ENCODE measurements at places on chromosomes 4 and X. TPM values are rescaled to one million over a fixed set of nuclear protein-coding genes. Genes with fewer than 3 reads are reported as not detected.

CENPVL2 gene
- total RNA-seq: not detected

AKAP14 gene
- not detected for total RNA-seq

- no peaks in the 10 kb centered on the region for H3K4me1 ChIP-seq
- no peak for DNase-seq
- H3K27me3 ChIP-seq: no peaks in the 10 kb centered on the region
- H3K36me3 ChIP-seq: no peaks in the 10 kb centered on the region
- no peak overlapping the region for H3K4me3 ChIP-seq
These were observed 57.9 kb upstream of the PDHA1 start for GRCh38 chrX:19285857-19286256.

GRCh38 chrX:46803140-46803539 is 33.7 kb upstream of the RP2 start:
- DNase-seq: no peak
- no peaks in the 10 kb centered on the region for H3K27me3 ChIP-seq
- no peak overlapping the region for H3K27ac ChIP-seq
- no peak overlapping the region for H3K4me3 ChIP-seq

DNA sequence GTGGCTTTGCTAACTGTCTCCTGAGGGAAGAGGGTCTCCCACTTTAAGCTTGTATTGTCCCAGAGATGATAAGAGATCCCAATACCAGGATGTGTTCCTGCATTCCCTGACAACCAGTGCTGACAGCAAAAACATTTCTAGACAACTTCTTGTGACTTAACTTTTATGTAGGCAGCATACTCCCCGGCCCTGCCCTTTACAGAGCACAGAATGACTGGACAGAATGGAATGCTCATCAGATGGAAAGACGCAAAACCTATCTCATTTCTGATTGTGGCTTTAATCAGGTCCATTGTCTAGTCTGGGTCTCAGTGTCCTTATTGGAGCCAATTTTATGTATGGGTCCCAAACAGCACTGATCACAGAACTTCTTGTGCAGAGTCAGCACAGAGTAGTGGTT is 18.2 kb upstream of the PLAC1 start:
- H3K36me3 ChIP-seq: no peaks in the 10 kb centered on the region
- H3K4me3 ChIP-seq: no peak overlapping the region
- DNase-seq: no peak
- no peaks in the 10 kb centered on the region for H3K4me1 ChIP-seq

DNA sequence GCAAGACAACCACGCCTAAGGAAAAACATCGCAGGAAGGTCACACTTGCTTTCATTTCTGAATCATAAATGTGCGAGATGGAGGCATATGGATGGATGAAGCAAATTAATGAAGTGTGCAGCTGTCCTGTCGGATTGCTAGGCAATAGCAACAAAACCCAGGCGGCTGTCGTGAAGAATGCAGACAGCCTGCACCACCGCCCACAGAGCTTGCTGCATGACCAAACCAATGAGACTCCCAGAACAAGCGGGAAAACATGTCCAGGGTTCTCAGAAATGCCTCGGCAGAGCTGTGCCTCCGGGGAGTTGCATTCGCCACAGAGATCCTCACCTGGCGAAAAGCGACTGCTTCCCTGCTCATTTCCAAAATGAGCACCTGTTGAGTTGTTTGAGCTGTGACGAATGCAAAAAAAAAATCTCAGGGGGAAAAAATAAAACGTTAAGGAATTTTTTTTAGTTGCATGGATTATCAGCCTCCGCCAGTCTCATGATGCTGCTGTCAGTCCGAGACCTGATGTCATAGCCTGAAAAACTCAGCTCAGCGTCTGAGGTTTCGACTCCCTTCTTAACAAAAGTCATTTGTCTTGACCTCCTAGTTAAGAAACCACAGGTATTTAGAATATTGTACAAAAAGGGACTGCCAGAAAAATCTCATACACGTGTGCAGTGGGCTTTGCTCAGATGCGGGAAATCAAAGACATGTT is 155.5 kb upstream of the MXRA5 start:
- H3K36me3 ChIP-seq: no peaks in the 10 kb centered on the region
- DNase-seq: no peak
- no peaks in the 10 kb centered on the region for H3K27me3 ChIP-seq
- H3K4me1 ChIP-seq: no peaks in the 10 kb centered on the region

DNA sequence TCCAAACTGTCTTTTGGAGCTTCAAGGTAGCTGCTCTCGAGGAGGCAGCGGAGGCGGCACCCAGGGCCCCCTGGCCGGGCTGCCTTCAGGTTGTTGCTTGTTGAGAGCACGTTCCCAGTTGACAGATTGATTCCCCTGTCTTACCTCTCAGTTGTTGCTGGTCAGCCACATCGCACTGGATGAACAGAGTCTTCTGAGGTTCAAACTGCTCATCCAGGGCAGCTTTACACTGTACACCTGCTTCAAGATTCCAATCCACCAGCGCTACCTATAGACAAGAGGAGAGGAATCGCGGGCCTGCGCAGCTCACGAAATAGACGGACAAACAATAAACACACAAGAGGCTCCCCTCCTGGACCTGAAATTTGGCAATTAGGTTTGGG is 497 bp downstream of the HPGD start:
- no peak for DNase-seq
- no peak overlapping the region for H3K27ac ChIP-seq
- H3K4me1 ChIP-seq: peaks cover 2% of the 10 kb centered on the region

DNA sequence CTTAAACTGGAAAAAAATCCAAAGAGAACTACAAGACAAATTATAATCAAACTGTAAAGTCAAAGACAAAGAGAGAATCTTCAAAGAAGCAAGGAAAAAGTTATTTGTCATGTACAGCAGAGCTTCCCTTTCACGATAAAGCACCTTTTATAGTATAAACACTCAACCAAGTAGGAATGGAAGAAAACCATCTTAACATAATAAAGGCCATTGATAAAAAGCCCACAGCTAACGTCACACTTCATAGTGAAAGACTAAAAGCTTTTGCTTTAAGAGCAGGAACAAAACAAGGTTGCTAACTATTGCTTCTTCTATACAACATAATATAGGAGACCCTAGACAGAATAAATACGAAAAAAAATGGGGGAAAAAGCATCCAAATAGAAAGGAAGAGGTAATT is 595.7 kb upstream of the POU3F4 start:
- no peaks in the 10 kb centered on the region for H3K36me3 ChIP-seq
- no peak for DNase-seq
- H3K27ac ChIP-seq: no peak overlapping the region
- H3K4me1 ChIP-seq: no peaks in the 10 kb centered on the region
- H3K27me3 ChIP-seq: no peaks in the 10 kb centered on the region

DNA sequence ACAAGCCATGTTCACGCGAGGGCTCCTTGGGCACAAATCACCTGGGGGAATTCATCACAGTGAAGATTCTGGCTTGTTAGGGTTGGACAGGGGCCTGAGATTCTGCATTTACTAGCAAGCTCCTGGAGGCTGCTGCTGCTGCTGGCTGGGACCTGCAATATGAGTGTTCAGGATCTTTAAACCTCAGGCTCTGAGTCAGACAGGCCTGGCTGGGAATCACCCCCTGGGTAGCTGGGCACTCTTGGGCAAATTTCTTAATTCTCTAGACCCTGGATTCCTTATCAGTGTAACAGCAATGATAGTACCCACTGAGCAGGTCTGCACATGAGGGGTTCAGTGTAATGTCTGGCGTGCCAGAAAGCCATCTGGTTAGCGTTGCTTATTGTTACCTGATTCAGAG is 101.5 kb downstream of the DHX15 start:
- no peak overlapping the region for H3K4me3 ChIP-seq
- H3K4me1 ChIP-seq: no peaks in the 10 kb centered on the region
- H3K27ac ChIP-seq: no peak overlapping the region

DNA sequence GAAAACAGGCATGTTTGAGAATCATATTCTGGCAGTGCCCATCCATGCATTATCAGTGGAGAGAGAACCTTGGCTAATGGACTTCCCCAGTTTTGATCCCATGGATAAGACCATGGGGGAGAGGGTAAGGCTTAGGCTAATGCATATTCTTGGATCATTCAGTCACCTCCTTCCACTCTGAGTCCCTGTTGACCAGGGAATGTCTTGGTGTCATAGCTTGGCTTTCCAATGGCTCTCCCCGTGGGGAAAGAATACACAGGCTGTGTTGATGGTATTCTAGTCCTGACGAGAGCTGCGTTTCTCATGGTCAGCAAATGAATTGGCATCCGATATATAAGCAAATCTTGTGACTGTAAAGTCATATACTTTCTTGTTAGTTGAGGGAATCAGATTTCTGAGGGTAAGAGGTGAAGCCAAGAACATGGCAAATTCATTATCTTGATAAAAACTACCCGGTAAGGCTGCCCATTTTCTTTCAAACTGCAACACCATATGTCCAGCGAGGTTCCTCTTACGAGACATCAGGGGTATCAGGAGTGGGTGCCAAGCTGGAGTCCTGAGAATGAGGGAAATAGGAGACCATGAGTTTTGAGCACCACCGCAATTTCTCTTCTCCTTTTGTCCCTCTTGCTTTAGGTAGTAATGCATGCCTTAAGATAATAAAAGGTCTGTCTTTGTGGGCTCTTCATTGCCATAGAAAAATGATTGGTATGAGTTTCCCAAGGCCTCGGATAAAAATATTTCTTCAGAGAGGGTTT is 18.0 kb downstream of the RHOH start:
- H3K4me3 ChIP-seq: no peak overlapping the region
- H3K27me3 ChIP-seq: no peaks in the 10 kb centered on the region

DNA sequence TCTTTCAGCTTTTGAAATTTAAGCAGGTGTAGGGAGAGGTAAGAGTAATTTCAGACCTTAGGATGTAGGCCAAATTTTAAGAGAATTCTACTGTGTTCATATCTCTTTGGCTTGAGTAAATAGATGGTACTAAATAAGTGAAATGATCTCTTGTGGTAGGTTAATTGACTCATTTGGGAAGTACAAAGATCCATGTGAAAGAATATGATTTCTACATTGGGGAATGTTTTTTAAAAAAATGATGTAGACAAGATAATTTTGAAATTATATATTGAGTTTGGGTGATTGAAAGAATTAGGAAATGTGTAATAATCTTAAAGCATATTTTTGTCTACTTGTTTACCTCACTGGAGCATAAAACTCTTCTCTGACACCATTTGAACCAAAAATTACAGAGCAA is 35.6 kb downstream of the RAPGEF2 start:
- no peak overlapping the region for H3K4me3 ChIP-seq
- peaks cover 29% of the 10 kb centered on the region for H3K4me1 ChIP-seq
- H3K27ac ChIP-seq: no peak overlapping the region
- no peaks in the 10 kb centered on the region for H3K27me3 ChIP-seq

DNA sequence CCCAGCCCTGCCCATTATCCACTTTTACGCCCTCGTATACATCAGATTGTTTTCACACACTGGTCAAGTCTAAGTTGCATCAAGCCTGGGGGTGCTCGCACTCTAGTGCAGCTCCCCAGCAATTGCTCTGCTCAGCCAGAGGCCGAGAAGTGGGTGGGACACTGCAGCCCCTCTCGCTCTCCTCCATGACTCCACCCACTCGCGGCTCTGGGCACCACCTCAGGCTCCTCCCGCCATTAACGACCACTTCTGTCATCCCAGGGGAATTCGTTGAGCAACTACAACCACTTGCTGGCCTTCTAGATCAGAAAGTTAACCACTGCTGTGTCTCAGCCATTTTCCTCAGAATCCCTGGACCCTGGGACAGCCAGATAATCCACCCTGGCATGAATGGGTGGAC is 53.6 kb downstream of the ETNPPL start:
- DNase-seq: no peak
- no peaks in the 10 kb centered on the region for H3K4me1 ChIP-seq
- H3K4me3 ChIP-seq: no peak overlapping the region
- no peaks in the 10 kb centered on the region for H3K36me3 ChIP-seq
- H3K27me3 ChIP-seq: no peaks in the 10 kb centered on the region

DNA sequence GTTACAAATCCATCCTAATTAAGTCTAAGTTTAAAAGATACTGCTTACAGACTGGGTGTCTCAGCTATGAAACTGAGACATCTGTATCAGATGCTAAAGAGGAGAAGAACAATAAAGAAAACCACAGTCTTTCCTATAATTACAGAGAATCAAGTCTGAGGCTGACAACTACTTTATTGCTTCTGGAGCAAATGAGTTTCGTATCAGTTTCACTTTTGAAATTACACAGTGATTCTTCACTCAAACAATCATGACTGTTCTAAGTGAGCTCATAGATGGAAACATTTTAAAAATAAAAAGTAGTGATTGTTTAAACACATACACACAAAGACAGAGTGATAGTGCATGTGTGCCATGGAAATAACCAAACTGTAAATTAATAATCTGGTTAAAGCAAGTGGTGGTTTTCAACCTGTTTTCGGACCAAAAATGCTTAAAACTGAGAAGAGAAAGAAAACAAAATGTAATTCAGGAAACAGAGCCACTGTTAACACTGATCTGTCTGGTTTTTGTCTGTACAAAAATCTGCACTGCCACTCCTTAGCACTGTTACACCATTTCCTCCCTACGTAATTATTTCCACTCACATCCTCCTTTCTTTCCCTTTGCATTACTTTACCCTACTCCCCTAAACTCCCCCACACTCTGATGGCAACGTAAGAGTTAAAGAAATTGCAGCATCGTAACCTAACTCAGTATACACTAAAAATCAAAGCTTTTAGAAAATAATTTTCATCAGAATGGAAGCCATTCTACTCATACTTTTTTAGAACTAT is 12.5 kb downstream of the RFC1 start:
- H3K36me3 ChIP-seq: peaks cover 3% of the 10 kb centered on the region
- peaks cover 26% of the 10 kb centered on the region for H3K4me1 ChIP-seq
- H3K27ac ChIP-seq: peak overlapping the region; percentile 22
- peak overlapping the region; percentile 52 for H3K4me3 ChIP-seq

- no peaks in the 10 kb centered on the region for H3K36me3 ChIP-seq
- no peak overlapping the region for H3K27ac ChIP-seq
- DNase-seq: no peak
- H3K4me1 ChIP-seq: no peaks in the 10 kb centered on the region
- no peak overlapping the region for H3K4me3 ChIP-seq
These were observed 2702.5 kb downstream of the PCDH7 start for GRCh38 chr4:33422656-33423055.

DNA sequence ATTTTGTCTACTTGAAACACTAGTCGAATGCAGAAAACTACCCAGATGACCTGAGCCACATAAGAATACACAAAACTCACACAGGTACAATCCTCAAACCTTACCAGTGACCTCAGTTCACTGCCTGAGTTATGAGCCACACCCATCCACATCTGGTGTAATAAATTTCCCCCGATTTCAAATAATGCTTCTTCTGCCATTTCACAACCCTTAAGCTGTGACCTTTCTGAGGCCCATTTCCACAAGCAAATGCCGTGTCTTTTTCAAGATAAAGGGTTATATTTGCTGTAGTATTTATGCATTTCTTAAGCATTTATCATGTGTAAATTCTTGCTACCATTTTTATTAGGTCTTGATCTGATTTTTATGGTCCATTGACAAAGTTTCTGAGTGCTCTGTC is 1.8 kb upstream of the ARHGEF38 start:
- no peaks in the 10 kb centered on the region for H3K36me3 ChIP-seq
- no peaks in the 10 kb centered on the region for H3K27me3 ChIP-seq
- no peak overlapping the region for H3K27ac ChIP-seq
- no peak for DNase-seq
- H3K4me3 ChIP-seq: no peak overlapping the region
- no peaks in the 10 kb centered on the region for H3K4me1 ChIP-seq

- no peaks in the 10 kb centered on the region for H3K27me3 ChIP-seq
- H3K4me1 ChIP-seq: no peaks in the 10 kb centered on the region
- no peaks in the 10 kb centered on the region for H3K36me3 ChIP-seq
- H3K27ac ChIP-seq: no peak overlapping the region
- no peak for DNase-seq
These were observed 533.2 kb upstream of the AGA start for GRCh38 chr4:177975315-177975987.

- H3K4me1 ChIP-seq: peaks cover 2% of the 10 kb centered on the region
- H3K27me3 ChIP-seq: no peaks in the 10 kb centered on the region
- H3K27ac ChIP-seq: peak overlapping the region; percentile 75
- no peak overlapping the region for H3K4me3 ChIP-seq
- no peak for DNase-seq
- no peaks in the 10 kb centered on the region for H3K36me3 ChIP-seq
These were observed 21.7 kb upstream of the FAM156A start for GRCh38 chrX:52979993-52980392.

Data from thoracic aorta (tissue), 2 donors.